ENCODE measurements at places on chromosomes 1 and 21.
A peak's percentile ranks its signal among the peaks of the same experiment; 100 is the strongest.

DNA sequence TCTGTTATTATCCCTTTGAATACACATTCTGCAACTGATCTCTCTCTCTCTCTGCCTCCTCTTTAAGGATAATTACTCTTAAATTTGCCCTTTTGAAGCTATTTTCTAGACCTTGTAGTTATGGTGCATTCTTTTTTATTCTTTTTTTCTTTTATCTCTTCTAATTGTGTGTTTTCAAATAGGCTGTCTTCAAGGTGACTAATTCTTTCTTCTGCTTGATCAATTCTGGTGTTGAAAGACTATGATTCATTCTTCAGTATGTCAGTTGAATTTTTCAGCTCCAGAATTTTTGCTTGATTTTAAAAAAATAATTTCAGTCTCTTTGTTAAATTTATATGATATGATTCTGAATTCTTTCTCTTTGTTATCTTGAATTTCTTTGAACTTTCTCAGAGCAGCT is 95.6 kb upstream of the GPR52 start:
- no peak for DNase-seq

DNA sequence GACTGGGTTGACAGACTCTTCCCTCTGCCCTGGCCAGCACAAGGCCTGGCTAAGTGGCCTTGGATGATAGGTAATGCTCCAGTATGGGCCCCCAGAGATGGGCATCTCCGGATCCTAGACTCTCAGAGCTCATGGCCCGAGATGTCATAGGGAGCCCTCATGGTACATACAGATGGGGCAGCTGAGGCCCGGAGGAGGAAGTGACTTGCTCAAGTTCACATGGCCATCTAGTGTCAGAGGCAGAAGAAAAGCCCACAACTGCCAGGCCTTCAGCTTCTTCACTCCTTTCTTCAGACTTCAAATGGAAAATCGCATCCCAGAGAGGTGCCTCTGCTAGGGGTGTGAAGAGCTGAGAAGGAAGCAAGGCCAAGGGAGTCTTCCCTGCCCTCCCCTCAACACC is 46.8 kb upstream of the SYNC start:
- no peak for DNase-seq

- DNase-seq = no peak
Measured at GRCh38 chr1:159851407-159851806, 11.1 kb downstream of the VSIG8 start.

GRCh38 chr1:207941665-207942064 is 30.7 kb upstream of the CD34 start:
- peak; percentile 96 for DNase-seq

DNA sequence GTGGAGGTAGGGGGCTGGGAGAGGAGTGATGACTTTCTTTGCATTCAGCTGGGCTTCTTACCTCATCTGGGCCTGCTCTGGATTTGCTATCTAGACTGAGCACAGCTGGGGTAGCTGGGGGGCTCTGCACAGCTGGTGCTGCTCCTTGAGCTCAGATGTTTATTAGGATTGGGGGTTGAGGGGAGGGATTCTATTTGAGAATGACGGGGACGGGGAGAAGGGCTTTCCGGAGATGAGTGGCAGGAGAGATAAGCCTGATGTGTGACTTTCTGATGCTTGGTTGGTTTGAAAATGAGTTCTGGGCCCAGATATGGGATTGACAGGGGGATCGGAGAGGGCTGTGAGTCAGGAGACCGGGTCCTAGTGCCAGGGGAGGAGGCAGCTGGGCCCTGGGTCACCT is 146.1 kb upstream of the CSF3R start:
- DNase-seq = no peak

GRCh38 chr1:150895618-150896017 is 8.7 kb downstream of the CTXND2 start:
- DNase-seq = no peak

All from fibroblast of the aortic adventitia (primary cell).